Lung (tissue), 17 donors: ENCODE measurements at places on chromosomes 2 and 18.

DNA sequence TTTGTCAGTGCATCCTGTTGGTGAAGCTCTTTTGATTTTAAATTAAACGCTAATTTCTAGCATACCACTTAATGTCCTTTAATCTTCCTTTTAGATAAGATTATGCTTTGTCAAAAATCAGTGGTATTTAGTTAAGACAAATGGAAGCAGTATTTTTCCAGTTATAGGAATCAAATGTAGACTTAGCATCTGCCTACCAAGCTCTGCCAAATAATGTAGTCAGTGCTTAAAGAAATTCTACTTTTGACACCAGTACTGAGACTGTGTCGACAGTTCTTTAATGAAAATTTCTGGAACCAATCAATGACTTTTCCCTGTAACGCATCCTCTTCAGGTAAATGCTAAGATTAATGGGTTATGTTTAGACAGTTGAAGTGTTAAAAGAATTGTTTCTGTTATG is 803.3 kb upstream of the FAM98A start:
- H3K27me3 ChIP-seq: no peaks in the 10 kb centered on the region
- no peak overlapping the region for H3K4me3 ChIP-seq
- DNase-seq: no peak
- no peak overlapping the region for H3K27ac ChIP-seq
- no peaks in the 10 kb centered on the region for H3K36me3 ChIP-seq

DNA sequence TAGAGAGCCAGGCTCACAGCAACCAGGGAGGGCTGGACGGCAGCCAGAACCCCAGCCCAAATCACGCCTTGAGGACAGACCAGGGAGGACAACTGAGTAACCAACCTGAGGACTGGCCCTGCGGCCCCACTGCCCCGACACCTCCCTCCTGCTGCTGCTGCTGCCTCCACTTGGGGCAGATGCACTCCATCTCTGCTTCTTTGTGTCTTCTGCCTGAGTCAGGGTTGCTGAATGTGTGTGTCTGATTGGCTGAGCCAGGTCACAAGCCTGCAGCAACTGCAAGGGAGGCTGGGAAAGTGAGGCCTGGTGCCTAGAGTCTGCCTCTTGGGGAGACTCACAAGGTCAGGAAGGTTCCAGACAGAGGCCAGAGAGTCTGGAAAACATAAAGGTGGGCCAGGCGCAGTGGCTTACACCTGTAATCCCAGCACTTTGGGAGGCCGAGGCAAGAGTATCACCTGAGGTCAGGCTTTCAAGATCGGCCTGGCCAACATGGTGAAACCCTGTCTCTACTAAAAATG is 83.4 kb downstream of the ZFP36L2 start:
- H3K27me3 ChIP-seq: no peaks in the 10 kb centered on the region
- DNase-seq: no peak
- no peaks in the 10 kb centered on the region for H3K36me3 ChIP-seq
- peaks cover 13% of the 10 kb centered on the region for H3K4me1 ChIP-seq

DNA sequence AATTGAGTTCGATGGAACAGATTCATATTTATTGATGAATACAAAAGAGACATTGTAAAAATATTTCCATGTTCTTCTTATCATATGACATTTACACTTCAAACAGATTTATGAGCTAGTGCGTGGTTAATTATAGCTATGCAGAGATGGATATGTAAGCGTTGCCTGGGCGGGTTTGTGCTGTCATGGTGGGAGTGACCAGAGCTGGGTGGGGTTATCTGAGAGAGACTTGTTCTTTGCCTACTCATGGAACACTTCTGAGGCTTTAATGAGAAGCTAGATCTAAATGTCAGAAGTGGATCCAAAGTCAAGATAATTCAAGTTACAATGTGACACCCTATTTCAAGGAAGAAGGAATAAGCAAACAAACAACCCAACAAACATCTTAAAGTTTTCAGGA is 162.3 kb upstream of the ZEB2 start:
- H3K27me3 ChIP-seq: no peaks in the 10 kb centered on the region
- H3K4me1 ChIP-seq: no peaks in the 10 kb centered on the region

- H3K4me3 ChIP-seq: no peak overlapping the region
- no peaks in the 10 kb centered on the region for H3K4me1 ChIP-seq
- no peak for DNase-seq
- no peaks in the 10 kb centered on the region for H3K27me3 ChIP-seq
- no peaks in the 10 kb centered on the region for H3K36me3 ChIP-seq
- H3K27ac ChIP-seq: no peak overlapping the region
Observed at GRCh38 chr2:78035804-78036203, 513.6 kb upstream of the LRRTM4 start.

DNA sequence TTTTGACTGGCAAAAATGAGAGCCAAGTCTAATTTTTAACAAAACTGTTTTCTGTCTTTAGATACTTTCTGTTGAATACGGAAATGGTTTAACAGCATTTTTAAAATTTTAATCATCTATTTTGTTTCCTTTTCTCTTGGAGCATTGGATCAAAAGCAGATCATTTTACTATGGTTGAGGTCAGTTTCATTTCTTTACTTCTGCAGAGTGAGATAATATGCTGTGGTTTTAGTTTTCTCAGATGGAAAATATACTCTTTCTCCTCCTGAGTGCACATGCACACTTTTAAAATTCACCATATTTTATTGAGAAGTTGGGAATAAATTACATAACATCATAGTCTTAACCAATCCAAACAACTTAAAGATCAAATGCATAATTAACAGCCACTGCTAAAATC is 283.3 kb downstream of the SLC8A1 start:
- H3K36me3 ChIP-seq: peaks cover 8% of the 10 kb centered on the region
- peaks cover 23% of the 10 kb centered on the region for H3K4me1 ChIP-seq
- DNase-seq: no peak
- no peak overlapping the region for H3K4me3 ChIP-seq

DNA sequence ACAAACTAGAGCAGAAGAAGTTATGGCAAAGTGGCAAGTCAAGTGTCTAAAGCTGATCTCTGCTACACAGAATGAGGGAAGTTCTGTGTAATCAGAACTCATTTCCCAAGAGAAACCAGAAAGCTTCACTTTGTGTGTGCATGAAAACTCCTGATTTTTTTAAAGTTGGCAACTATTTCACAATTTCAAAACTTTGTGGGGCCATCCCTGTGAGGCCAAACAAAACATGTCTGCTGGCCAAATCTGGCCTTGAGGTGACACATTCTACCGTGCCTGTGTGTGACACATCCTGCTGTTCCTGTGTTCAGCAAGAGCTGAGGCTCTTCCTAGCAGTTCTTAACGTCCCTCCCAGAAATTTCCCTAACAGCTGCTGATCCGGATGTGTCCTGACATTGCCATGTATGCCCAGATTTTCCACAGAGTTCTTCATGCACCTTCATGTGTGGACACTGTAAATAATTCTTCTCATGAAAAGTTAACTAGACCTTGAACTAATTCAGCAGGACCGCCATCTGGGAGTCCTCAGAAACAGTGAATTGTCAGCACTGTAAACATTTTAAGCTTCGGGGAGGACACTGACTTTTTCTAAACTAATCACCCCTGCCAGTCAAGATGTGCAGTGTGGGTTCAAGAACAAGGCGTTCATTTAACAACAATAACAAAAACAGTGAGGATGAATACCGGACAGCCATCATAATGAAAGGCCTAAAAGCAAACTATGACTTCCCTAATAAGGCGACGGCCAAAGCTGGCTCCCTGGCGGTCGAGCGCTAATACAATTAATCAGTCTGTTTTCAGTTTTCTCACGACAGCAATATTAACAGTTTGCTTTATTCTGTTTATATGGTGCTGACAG is 99.0 kb downstream of the PLEKHM3 start:
- no peak overlapping the region for H3K27ac ChIP-seq
- H3K27me3 ChIP-seq: no peaks in the 10 kb centered on the region
- peak; percentile 79 for DNase-seq
- no peaks in the 10 kb centered on the region for H3K4me1 ChIP-seq
- peaks cover 7% of the 10 kb centered on the region for H3K36me3 ChIP-seq
- H3K4me3 ChIP-seq: no peak overlapping the region

- H3K27me3 ChIP-seq: no peaks in the 10 kb centered on the region
- DNase-seq: no peak
- no peak overlapping the region for H3K27ac ChIP-seq
Observed at GRCh38 chr2:84653302-84653701, 137.0 kb downstream of the DNAH6 start.

DNA sequence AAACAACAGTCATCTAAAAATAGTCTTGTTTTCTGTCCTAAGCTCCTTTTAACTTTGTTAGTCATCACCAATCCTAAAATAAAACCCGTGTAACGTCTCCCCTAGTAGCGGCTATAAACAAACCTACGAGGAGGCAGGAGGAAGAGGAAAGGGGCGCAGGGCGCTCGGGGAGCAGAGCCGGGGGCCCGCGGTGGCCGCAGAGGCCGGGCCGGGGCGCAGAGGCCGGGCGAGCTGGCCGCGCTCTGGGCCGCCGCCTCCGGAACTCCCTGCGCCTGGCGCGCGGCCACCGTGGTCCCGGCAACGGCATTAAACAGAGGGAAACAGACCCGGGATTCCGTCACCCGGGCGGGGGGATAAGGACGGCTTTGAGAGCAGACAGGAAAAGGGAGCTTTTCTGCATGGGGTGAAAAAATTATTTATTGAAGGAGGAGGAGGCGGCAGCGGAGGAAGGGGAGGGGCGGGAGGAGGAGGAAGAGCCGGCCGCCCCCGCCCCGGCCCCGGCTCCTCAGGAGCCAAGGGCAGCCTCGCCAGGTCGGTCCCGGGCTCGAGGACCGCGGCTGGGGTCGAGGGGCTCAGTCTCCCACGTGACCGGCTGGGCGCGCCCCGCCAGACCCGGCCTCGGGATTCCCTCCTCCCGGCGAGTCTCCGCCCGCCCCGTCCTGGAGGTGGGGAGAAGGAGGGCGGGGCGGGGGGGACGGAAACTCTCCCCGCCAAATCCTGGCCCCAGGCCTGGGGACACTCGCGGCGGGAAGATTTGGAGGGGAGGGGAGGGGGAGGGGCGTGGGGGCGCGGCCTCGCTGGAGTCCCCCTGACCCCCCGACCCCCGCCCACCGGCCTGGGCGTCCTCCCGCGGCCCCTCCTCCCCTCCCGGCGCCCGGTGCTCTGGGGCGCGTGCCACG is 1.8 kb upstream of the NFATC1 start:
- H3K4me1 ChIP-seq: peaks cover 9% of the 10 kb centered on the region
- peak overlapping the region; percentile 6 for H3K4me3 ChIP-seq
- peak; percentile 96 for DNase-seq
- H3K36me3 ChIP-seq: no peaks in the 10 kb centered on the region

- H3K36me3 ChIP-seq: no peaks in the 10 kb centered on the region
- H3K4me1 ChIP-seq: no peaks in the 10 kb centered on the region
- H3K27me3 ChIP-seq: no peaks in the 10 kb centered on the region
- DNase-seq: no peak
- no peak overlapping the region for H3K27ac ChIP-seq
Observed at GRCh38 chr2:96934831-96935540, 51.4 kb downstream of the FAM178B start.

- no peak overlapping the region for H3K27ac ChIP-seq
- no peak for DNase-seq
Observed at GRCh38 chr18:23878336-23878900, 136.1 kb upstream of the TTC39C start.

DNA sequence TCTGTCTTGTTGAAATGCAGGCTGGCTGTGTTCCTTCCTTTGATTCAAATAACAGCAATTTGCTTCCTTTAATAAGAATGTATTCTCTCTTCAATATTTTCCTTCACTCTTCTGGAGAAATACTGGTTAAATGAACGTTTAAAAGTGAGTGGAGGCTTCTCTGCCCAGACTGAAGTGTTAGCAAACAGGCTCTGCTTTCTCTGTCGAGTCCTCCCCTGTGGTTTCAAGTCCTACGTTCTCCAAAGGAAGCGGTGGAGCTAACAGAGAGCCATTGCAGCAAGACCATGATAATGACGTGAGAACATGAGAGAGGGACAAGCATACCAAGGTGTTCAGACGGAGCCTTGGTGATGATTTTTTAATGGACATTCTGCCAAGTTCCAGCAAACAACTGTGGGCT is 26.2 kb upstream of the PID1 start:
- H3K4me1 ChIP-seq: peaks cover 3% of the 10 kb centered on the region
- H3K4me3 ChIP-seq: no peak overlapping the region
- no peaks in the 10 kb centered on the region for H3K36me3 ChIP-seq
- H3K27me3 ChIP-seq: no peaks in the 10 kb centered on the region

GRCh38 chr2:55880416-55881143 is 43.0 kb downstream of the EFEMP1 start:
- peak overlapping the region; percentile 67 for H3K27ac ChIP-seq
- DNase-seq: no peak
- no peak overlapping the region for H3K4me3 ChIP-seq

DNA sequence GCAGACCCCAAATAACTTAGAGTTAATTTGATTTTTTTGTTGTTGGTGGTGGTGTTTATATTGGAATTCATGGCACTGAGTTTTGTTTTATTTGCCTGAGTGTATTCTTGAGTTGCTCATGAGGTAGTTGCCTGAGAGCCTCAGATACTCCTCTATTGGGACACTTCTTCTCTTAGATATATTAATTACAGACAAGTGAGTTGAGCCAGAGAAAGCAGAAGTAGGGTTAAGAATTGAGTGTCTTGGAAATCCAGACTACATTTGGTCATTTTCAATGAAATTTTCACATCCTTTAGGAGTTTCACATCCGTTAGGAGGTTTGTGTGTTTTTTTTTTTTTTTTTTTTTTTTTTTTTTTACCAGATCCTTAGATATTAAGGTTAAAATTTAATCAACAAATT is 29.0 kb downstream of the FMNL2 start:
- H3K4me1 ChIP-seq: peaks cover 5% of the 10 kb centered on the region
- H3K27ac ChIP-seq: no peak overlapping the region
- H3K27me3 ChIP-seq: no peaks in the 10 kb centered on the region

GRCh38 chr18:35466815-35467623 is 30.7 kb downstream of the INO80C start:
- peak; percentile 69 for DNase-seq
- H3K27ac ChIP-seq: peak overlapping the region; percentile 62
- peaks cover 14% of the 10 kb centered on the region for H3K4me1 ChIP-seq
- H3K36me3 ChIP-seq: no peaks in the 10 kb centered on the region

- no peaks in the 10 kb centered on the region for H3K27me3 ChIP-seq
- no peak overlapping the region for H3K27ac ChIP-seq
- DNase-seq: peak; percentile 41
Observed at GRCh38 chr2:134087371-134087921, 166.4 kb upstream of the MGAT5 start.

DNA sequence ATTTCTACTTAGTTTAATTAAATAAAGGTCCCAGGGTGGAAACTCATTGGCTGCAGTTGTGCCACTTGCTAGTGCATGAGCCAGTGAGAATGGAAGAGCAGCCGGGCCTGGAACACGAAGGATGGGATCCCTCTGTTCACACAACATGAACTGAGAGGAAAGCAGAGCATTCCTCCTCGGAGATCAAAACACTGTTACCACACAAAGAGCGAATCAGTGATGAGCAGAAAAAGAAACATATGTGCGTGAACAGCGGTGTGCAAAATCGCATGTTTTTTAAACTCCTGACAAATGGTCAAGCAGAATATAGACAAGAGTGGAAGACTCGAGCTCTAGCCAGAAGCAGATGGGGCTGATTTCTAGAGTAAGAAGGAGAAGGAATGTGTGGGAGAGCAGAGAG is 28.4 kb upstream of the ANKRD44 start:
- no peaks in the 10 kb centered on the region for H3K27me3 ChIP-seq
- H3K36me3 ChIP-seq: no peaks in the 10 kb centered on the region
- no peak for DNase-seq
- H3K4me3 ChIP-seq: no peak overlapping the region
- H3K27ac ChIP-seq: no peak overlapping the region
- H3K4me1 ChIP-seq: no peaks in the 10 kb centered on the region

- no peak for DNase-seq
- no peak overlapping the region for H3K27ac ChIP-seq
- no peaks in the 10 kb centered on the region for H3K36me3 ChIP-seq
- H3K4me3 ChIP-seq: no peak overlapping the region
Observed at GRCh38 chr2:130972410-130972809, 120.8 kb downstream of the FAM168B start.
